ENCODE measurements at places on chromosomes 2 and 18. TPM values are rescaled to one million over a fixed set of nuclear protein-coding genes. Genes with fewer than 3 reads are reported as not detected.
A peak's percentile ranks its signal among the peaks of the same experiment; 100 is the strongest.

- H3K36me3 ChIP-seq, result no peaks in the 10 kb centered on the region
- no peak overlapping the region for H3K27ac ChIP-seq
- DNase-seq, result no peak
- H3K27me3 ChIP-seq, result no peaks in the 10 kb centered on the region
- H3K4me3 ChIP-seq, result no peak overlapping the region
- no peaks in the 10 kb centered on the region for H3K4me1 ChIP-seq
Measured at GRCh38 chr2:207184348-207184747, 18.6 kb upstream of the KLF7 start.

- no peaks in the 10 kb centered on the region for H3K4me1 ChIP-seq
- no peaks in the 10 kb centered on the region for H3K27me3 ChIP-seq
- no peak overlapping the region for H3K27ac ChIP-seq
- H3K4me3 ChIP-seq, result no peak overlapping the region
- H3K36me3 ChIP-seq, result no peaks in the 10 kb centered on the region
- no peak for DNase-seq
Measured at GRCh38 chr2:105953942-105954341, 209.2 kb downstream of the NCK2 start.

- peak; percentile 24 for DNase-seq
- no peaks in the 10 kb centered on the region for H3K36me3 ChIP-seq
- H3K4me1 ChIP-seq, result no peaks in the 10 kb centered on the region
- H3K4me3 ChIP-seq, result no peak overlapping the region
- H3K27ac ChIP-seq, result no peak overlapping the region
Measured at GRCh38 chr2:39851651-39852110, 72.6 kb upstream of the THUMPD2 start.

- no peaks in the 10 kb centered on the region for H3K4me1 ChIP-seq
- peak within 1 kb of the TSS; percentile 55 for H3K27ac ChIP-seq
- H3K4me3 ChIP-seq, result peak within 1 kb of the TSS; percentile 16
- H3K27me3 ChIP-seq, result peaks cover 6% of the 10 kb centered on the region
Measured at GRCh38 chr2:219418155-219419011, at the start of gene DES. DES (plus strand) TSS chr2:219418377; CDS start chr2:219418463, 86 bp downstream.

DNA sequence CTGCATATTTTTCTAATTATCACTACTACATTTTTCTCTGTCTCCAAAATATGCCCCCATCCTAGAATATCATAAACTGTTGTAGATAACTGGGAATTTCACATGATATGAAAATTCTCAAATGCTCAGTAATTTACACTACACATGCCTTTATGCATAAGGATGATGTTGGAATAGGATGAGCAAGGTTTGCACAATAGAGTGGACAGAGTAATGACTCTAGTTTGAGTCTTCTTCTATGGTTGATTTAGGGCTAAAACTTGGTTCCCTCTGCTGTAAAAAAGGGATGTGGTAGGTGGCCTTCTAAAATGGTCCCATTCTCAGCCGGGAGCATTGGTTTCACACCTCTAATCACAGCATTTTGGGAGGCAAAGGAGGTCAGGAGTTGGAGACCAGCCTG, 129.9 kb downstream of the BCL11A start:
- H3K27ac ChIP-seq, result no peak overlapping the region
- H3K4me1 ChIP-seq, result no peaks in the 10 kb centered on the region
- H3K4me3 ChIP-seq, result no peak overlapping the region
- no peaks in the 10 kb centered on the region for H3K27me3 ChIP-seq

- peaks cover 2% of the 10 kb centered on the region for H3K36me3 ChIP-seq
- H3K4me1 ChIP-seq, result no peaks in the 10 kb centered on the region
- no peak overlapping the region for H3K4me3 ChIP-seq
- DNase-seq, result no peak
- H3K27me3 ChIP-seq, result no peaks in the 10 kb centered on the region
- no peak overlapping the region for H3K27ac ChIP-seq
Measured at GRCh38 chr2:204586444-204587180, 41.3 kb downstream of the PARD3B start.

DNA sequence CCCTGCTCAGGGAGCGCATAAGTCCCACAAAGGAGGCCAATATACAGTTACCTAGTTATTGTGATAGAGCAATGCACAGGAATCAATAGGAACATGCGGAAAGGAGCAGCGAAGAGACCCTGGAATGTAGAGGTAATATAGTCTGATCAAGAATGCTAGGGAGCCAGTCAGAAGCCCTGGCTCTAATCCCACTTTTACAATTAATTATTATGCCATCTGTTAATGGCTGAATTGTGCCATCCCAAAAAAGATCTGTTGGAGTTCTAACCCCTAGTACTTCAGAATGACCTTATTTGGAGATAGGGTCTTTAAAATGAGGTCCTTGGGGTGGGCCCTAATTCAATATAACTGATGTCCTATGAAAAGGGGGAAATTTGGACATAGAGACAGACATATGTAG, 7.7 kb upstream of the SPATS2L start:
- no peaks in the 10 kb centered on the region for H3K4me1 ChIP-seq
- no peak overlapping the region for H3K27ac ChIP-seq
- H3K4me3 ChIP-seq, result no peak overlapping the region
- H3K27me3 ChIP-seq, result no peaks in the 10 kb centered on the region
- no peak for DNase-seq

DNA sequence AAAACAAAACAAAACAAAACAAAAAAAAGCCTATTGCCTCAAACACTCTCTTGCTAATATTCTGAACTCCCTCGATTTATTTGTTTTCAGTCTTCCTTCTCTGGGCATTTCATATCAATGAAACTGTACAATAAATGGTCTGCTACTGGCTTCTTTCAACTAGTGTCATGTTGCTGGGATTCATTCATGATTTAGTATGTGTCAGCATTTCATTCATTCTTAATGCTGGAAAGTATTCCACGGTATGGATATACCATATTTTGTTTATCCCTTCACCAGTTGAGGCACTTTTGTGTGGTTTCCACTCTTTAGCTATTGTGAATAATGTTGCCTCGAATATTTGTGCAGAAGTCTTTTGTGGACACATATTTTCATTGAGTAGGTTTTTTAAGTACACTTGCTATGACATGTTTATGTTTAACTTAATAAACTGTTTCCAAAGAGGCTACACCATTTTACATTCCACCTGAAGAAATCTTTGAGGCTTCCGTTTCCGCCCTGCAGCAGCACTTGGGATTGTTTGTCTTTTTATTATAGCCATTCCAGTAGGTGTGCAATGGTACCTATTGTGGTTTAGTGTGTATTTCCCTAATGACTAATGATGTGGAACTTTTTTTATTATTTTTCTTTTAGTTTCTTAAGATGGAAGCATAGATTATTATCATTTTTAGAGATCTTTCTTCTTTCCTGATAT, 543.6 kb upstream of the SOX11 start:
- no peak overlapping the region for H3K27ac ChIP-seq
- no peak overlapping the region for H3K4me3 ChIP-seq
- no peaks in the 10 kb centered on the region for H3K27me3 ChIP-seq
- H3K4me1 ChIP-seq, result no peaks in the 10 kb centered on the region
- H3K36me3 ChIP-seq, result no peaks in the 10 kb centered on the region
- DNase-seq, result no peak

GRCh38 chr18:7190547-7191156, 40.2 kb upstream of the LRRC30 start:
- H3K4me3 ChIP-seq, result no peak overlapping the region
- no peak for DNase-seq
- H3K4me1 ChIP-seq, result no peaks in the 10 kb centered on the region
- H3K36me3 ChIP-seq, result no peaks in the 10 kb centered on the region

DNA sequence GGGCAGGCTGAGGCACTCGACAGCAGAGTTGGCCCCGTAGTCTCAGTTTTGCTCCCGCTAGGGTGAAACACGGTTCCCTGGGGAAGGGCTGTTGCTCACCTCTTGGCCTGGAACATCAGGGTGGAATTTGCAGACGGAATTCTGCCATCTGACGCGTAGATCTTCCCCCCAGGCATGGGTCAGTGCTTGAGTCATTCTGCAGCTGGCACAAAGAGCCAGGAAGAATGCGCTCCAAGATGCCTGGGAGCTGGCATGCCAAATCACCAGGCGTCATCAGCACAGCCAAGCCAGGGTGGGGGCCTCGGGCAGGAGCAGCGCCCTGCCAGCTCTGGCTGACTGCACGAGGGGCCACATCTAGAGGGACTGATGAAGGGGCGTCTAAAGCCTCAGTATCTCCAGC, 42.7 kb downstream of the ODC1 start:
- no peak overlapping the region for H3K4me3 ChIP-seq
- no peak for DNase-seq
- H3K27ac ChIP-seq, result no peak overlapping the region
- no peaks in the 10 kb centered on the region for H3K27me3 ChIP-seq
- H3K36me3 ChIP-seq, result peaks cover 60% of the 10 kb centered on the region

- H3K36me3 ChIP-seq, result no peaks in the 10 kb centered on the region
- no peaks in the 10 kb centered on the region for H3K4me1 ChIP-seq
- DNase-seq, result no peak
- no peak overlapping the region for H3K27ac ChIP-seq
Measured at GRCh38 chr2:221448844-221449390, 123.2 kb downstream of the EPHA4 start.

DNA sequence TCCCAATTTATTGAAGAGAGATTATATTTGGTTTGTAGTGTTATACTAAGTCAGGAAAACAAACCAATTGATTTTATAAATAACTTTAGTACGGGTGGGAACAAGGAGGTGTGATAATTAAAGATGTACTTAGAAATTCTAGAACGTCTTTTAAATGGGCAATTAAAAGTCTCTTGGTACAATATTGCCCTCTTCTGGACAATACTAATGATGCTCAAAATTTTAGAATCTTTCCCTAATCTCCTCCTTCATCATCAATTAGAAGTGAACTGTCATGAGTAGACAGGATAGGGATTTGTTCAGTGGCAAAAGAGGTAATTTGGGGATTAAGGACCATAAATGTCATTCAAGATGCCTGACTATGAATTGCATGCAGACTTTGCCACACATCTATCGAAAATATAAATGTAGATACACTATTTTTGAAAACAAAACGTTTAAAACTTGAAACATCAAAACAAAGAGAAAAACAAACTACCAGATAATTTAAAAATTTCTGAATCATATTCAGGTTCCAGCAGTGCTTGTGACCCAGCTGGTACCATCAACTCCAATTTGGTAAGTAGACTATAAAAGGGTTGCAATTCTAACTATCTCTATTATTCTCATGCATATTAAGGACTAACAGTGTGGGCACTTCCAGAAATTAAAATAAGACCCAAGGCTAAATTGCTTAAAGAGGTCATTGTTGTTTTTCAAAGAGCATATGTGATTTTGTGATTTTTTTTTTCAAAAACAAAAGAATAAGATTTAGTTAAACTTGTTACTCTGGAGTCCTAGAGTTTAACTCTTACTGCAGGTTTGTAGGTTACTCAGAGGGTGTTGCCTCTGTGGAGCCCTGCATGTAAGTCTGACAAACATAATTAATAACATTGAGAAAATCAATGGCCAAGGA, 123.5 kb downstream of the LAMA3 start:
- H3K27me3 ChIP-seq, result no peaks in the 10 kb centered on the region
- H3K27ac ChIP-seq, result no peak overlapping the region
- H3K4me3 ChIP-seq, result no peak overlapping the region
- peak; percentile 27 for DNase-seq
- no peaks in the 10 kb centered on the region for H3K36me3 ChIP-seq

- H3K27me3 ChIP-seq, result peaks cover 65% of the 10 kb centered on the region
- peak within 1 kb of the TSS; percentile 46 for H3K27ac ChIP-seq
- DNase-seq, result no peak
- H3K36me3 ChIP-seq, result no peaks in the 10 kb centered on the region
- no peaks in the 10 kb centered on the region for H3K4me1 ChIP-seq
Measured at GRCh38 chr2:176187899-176188773, at the start of gene HOXD1. HOXD1 (plus strand) TSS chr2:176188668; CDS start chr2:176188802, 134 bp downstream.

DNA sequence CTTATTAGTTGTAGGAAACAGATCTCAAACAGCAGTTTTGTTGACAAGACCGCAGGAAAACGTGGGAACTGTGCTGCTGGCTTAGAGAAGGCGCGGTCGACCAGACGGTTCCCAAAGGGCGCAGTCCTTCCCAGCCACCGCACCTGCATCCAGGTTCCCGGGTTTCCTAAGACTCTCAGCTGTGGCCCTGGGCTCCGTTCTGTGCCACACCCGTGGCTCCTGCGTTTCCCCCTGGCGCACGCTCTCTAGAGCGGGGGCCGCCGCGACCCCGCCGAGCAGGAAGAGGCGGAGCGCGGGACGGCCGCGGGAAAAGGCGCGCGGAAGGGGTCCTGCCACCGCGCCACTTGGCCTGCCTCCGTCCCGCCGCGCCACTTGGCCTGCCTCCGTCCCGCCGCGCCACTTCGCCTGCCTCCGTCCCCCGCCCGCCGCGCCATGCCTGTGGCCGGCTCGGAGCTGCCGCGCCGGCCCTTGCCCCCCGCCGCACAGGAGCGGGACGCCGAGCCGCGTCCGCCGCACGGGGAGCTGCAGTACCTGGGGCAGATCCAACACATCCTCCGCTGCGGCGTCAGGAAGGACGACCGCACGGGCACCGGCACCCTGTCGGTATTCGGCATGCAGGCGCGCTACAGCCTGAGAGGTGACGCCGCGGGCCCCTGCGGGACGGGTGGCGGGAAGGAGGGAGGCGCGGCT, at the start of gene TYMS:
TYMS (plus strand) TSS at position 343 of the 690 bp plus-strand sequence; CDS start at position 433, 90 bp downstream.
- H3K36me3 ChIP-seq, result no peaks in the 10 kb centered on the region
- H3K27me3 ChIP-seq, result no peaks in the 10 kb centered on the region
- H3K4me3 ChIP-seq, result peak within 1 kb of the TSS; percentile 76
- peak; percentile 83 for DNase-seq
- H3K4me1 ChIP-seq, result no peaks in the 10 kb centered on the region
- H3K27ac ChIP-seq, result peak within 1 kb of the TSS; percentile 55

- no peaks in the 10 kb centered on the region for H3K36me3 ChIP-seq
- H3K4me3 ChIP-seq, result no peak overlapping the region
- peaks cover 3% of the 10 kb centered on the region for H3K27me3 ChIP-seq
- H3K4me1 ChIP-seq, result no peaks in the 10 kb centered on the region
- H3K27ac ChIP-seq, result no peak overlapping the region
Measured at GRCh38 chr2:227614246-227614645, 394 bp downstream of the SCYGR3 start.

DNA sequence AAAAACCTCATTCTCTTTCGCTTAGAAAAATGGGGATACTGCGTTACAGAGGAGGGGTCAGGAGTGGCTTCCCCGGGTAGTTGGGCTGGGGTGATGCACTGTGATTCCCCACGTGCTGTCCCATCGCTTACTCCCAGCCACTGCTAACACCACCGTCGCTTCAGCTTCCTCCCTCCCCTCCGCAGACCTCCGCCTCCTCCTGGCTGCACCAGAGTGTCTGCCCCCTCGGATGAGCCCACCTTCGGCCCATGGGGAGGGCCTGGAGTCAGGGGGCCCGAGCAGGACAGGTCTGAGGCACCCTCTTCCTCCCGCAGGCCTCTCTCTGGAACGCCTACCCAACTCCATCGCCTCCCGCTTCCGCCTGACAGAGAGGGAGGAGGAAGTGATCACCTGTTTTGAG, 59.1 kb upstream of the MCFD2 start:
- H3K4me3 ChIP-seq, result no peak overlapping the region
- H3K4me1 ChIP-seq, result peaks cover 8% of the 10 kb centered on the region
- peaks cover 6% of the 10 kb centered on the region for H3K36me3 ChIP-seq
- no peak overlapping the region for H3K27ac ChIP-seq
- DNase-seq, result no peak
- no peaks in the 10 kb centered on the region for H3K27me3 ChIP-seq

The SPP2 gene
- polyA plus RNA-seq, result not detected

The SERPINB4 gene
- not detected for polyA plus RNA-seq

The CXCR2 gene
- polyA plus RNA-seq, result 0.45 TPM

The SCYGR6 gene
- not detected for polyA plus RNA-seq

The C2orf49 gene
- 20.5 TPM for polyA plus RNA-seq

The OSBPL1A gene
- 34.9 TPM for polyA plus RNA-seq

The CNTNAP5 gene
- polyA plus RNA-seq, result not detected

The ARHGEF33 gene
- polyA plus RNA-seq, result 0.13 TPM

The SLC25A12 gene
- polyA plus RNA-seq, result 2.2 TPM
